PC-9 (cell line): ENCODE measurements at places on chromosomes 13 and 19. TPM values are rescaled to one million over a fixed set of nuclear protein-coding genes. Genes with fewer than 3 reads are reported as not detected.

- H3K27ac ChIP-seq, result no peak overlapping the region
- peaks cover 70% of the 10 kb centered on the region for H3K27me3 ChIP-seq
- no peaks in the 10 kb centered on the region for H3K4me1 ChIP-seq
- H3K4me3 ChIP-seq, result no peak overlapping the region
These were observed 258.8 kb downstream of the ZNF536 start for GRCh38 chr19:30631033-30631370.

GRCh38 chr13:104632736-104633135, 1566.5 kb upstream of the SLC10A2 start:
- H3K27me3 ChIP-seq, result no peaks in the 10 kb centered on the region
- H3K4me3 ChIP-seq, result no peak overlapping the region
- no peak for DNase-seq
- no peaks in the 10 kb centered on the region for H3K4me1 ChIP-seq
- H3K36me3 ChIP-seq, result no peaks in the 10 kb centered on the region

Gene NLRP4
- 1.6 and 1.7 TPM in 2 replicates for total RNA-seq

Gene CABP5
- not detected in 2 replicates for total RNA-seq

Gene SHC2
- total RNA-seq, result 0.70 and 0.73 TPM in 2 replicates
